ENCODE measurements at places on chromosomes 7 and 10. TPM values are rescaled to one million over a fixed set of nuclear protein-coding genes. Genes with fewer than 3 reads are reported as not detected.

GRCh38 chr10:46554166-46554781, 2.2 kb downstream of the GPRIN2 start:
- no peak overlapping the region for H3K27ac ChIP-seq
- DNase-seq = no peak
- no peaks in the 10 kb centered on the region for H3K36me3 ChIP-seq
- no peak overlapping the region for H3K4me3 ChIP-seq
- H3K27me3 ChIP-seq = peaks cover 64% of the 10 kb centered on the region
- H3K4me1 ChIP-seq = no peaks in the 10 kb centered on the region

DNA sequence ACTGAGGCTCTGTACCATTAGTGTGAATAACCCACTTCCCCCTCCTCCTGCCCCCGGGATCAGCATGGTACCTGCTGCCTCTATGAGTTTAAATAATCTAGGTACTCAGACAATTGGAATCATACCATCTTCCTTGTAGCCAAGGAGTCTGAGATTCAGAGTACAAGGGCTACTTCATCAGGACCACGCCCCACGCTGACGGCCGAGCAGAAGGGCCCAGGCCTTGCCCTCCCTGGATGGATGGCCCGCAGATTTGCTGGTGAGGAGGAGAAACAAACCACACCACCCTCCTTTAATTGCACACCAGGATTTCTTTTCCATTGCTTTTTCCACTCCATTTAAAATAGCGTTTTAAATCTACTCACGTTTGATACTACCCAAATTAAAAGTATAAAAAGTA, 649.9 kb upstream of the ADARB2 start:
- no peak for DNase-seq
- no peaks in the 10 kb centered on the region for H3K36me3 ChIP-seq
- H3K27me3 ChIP-seq = no peaks in the 10 kb centered on the region
- H3K27ac ChIP-seq = no peak overlapping the region

DNA sequence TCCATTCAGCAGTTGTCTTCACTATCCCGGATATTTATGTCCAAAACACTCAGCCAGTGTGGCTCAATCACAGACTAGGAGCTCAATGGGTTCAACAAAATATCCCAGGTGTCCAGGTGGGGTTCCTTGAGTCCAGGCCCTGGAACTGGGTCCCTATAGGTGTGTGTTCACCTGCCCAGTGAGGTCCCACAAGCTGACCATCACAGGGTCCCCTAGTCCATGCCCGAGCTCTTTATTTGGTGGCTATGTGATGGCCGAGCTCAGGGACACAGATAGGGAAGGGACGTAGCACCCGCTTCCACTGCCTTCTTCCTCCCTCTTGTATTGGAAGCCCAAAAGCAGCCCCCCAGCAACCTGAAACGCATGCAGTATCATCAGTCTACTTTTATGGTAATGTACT, 78.9 kb upstream of the DDC start:
- peaks cover 4% of the 10 kb centered on the region for H3K36me3 ChIP-seq
- DNase-seq = no peak
- H3K27ac ChIP-seq = no peak overlapping the region
- H3K4me3 ChIP-seq = no peak overlapping the region

DNA sequence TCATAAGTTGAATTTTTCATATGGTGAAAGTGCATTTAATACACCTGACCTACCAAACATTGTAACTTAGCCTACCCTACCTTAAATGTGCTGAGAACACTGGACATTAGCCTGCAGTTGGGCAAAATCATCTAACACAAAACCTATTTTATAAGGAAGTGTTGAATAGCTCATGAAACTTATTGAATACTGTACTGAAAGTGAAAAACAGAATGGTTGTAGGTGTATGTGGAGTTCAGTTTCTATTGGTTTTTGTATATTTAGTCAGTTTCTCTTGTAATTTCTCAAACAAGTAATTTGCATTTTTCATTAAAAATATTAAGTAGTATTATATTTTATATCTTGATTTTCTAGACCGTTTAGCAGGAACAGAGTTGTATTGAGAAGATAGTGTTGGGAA, 15.3 kb downstream of the CCDC7 start:
- no peak for DNase-seq
- H3K27me3 ChIP-seq = no peaks in the 10 kb centered on the region
- H3K27ac ChIP-seq = no peak overlapping the region
- no peak overlapping the region for H3K4me3 ChIP-seq

DNA sequence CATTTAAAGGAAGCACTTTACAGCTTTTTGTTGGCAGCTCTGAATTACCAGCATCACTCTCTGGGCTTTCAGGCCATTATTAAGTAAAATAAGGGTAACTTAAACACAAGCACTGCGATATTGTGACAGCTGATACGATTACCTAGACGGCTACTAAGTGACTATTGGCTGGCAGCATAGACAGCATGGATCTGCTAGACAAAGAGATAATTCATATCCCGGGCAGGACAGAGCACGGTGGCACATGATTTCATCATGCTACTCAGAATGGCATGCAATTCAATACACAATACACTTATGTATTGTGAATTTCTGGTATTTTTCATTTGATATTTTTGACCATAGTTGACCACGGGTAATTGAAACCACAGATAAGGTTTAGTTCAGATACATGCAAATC, 522.0 kb upstream of the LRRN3 start:
- H3K4me3 ChIP-seq = no peak overlapping the region
- peak overlapping the region; percentile 63 for H3K27ac ChIP-seq
- no peaks in the 10 kb centered on the region for H3K36me3 ChIP-seq
- peaks cover 12% of the 10 kb centered on the region for H3K4me1 ChIP-seq

- peak within 1 kb of the TSS; percentile 65 for H3K4me3 ChIP-seq
- peak; percentile 30 for DNase-seq
- H3K36me3 ChIP-seq = no peaks in the 10 kb centered on the region
Measured at GRCh38 chr10:61452655-61453641, at the start of gene TMEM26. Gene TMEM26 (minus strand): TSS chr10:61453381. CDS start chr10:61453081, 300 bp downstream.

GRCh38 chr10:75233444-75234016, 2.2 kb downstream of the COMTD1 start:
- no peak for DNase-seq
- no peaks in the 10 kb centered on the region for H3K27me3 ChIP-seq
- peaks cover 20% of the 10 kb centered on the region for H3K36me3 ChIP-seq
- H3K27ac ChIP-seq = peak overlapping the region; percentile 3
- no peak overlapping the region for H3K4me3 ChIP-seq

GRCh38 chr10:3398825-3399646, 226.5 kb upstream of the PITRM1 start:
- peaks cover 10% of the 10 kb centered on the region for H3K4me1 ChIP-seq
- no peak overlapping the region for H3K27ac ChIP-seq
- no peak for DNase-seq
- no peak overlapping the region for H3K4me3 ChIP-seq

DNA sequence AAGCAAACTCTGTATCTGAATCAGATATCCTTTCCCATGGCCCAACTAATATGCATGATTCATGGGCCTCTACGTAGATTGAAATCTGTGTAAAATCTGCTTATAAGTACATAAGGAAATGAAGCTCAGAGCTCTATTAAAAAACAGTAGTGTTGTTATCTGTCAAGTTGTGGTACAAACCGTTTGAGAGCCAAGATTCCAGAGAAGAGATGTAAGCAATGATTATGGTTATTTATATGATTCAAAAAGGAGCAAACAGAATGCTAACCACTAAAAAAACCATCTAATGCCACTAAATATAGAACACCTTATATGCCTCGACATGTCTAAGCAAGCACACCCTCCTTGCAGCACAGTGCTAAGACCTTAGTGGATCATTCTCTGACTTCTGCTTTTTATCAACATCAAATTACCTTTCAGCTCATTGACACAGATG, 26.6 kb downstream of the RPP38 start:
- H3K4me1 ChIP-seq = peaks cover 7% of the 10 kb centered on the region
- H3K36me3 ChIP-seq = peaks cover 13% of the 10 kb centered on the region
- H3K4me3 ChIP-seq = no peak overlapping the region

DNA sequence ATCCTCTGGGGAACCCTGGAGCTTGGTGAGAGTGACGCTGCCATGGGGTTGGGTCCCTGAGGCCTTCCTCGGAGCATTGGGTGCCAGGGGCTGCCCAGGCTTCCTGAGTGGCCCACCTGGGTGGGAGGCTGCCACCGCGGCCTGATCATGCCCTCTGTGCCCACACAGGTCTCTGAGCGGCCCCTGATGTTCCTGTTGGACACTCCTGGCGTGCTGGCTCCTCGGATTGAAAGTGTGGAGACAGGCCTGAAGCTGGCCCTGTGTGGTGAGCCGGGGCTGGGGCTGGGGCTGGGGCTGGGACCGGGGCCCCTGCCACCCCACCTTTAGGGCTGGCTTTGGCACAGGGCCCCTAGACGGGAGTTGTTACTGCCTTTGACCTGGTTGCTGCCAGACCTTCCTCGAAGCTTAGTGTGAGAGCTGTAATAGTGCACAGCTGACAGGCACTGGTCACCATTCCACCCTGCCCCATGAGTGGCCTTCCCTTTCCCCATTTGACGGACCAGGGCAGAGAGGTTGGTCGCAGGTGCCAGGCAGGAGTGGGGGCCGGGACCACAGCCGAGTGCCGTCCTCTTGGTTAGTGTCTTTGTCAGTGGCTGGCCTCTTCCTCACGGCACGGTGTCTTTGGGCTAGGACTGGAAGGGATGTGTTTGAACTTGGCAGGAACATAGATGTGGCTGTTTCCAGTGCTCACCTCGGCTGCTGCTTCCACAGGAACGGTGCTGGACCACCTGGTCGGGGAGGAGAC, 8.2 kb downstream of the MTG1 start:
- H3K27me3 ChIP-seq = no peaks in the 10 kb centered on the region
- peaks cover 4% of the 10 kb centered on the region for H3K4me1 ChIP-seq
- no peak overlapping the region for H3K27ac ChIP-seq
- no peak overlapping the region for H3K4me3 ChIP-seq
- peaks cover 51% of the 10 kb centered on the region for H3K36me3 ChIP-seq
- no peak for DNase-seq

DNA sequence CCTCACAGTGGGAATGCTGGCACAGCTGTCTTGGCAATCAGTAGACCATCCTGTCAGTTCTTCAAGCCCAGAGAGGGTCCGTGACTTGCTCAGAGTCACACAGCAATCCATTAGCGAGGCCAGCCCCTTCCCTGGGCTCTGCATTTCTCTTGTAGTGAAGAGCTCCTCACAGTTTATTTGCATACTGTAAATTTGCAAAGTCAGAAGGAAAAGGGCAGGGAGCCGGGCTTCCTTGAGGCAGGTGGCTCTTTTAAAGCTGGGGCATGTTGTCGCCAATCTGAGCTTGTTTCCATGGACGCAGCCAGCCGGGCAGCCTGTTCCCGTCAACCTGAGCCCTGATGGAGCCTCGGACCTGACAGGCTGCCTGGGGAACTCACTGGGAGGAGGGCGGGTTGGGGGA, 123.4 kb downstream of the CUX1 start:
- no peaks in the 10 kb centered on the region for H3K27me3 ChIP-seq
- H3K36me3 ChIP-seq = no peaks in the 10 kb centered on the region
- peaks cover 33% of the 10 kb centered on the region for H3K4me1 ChIP-seq
- no peak overlapping the region for H3K4me3 ChIP-seq

- H3K4me3 ChIP-seq = no peak overlapping the region
- 0 out of 2 replicates have a peak, but pooled peaks cover 1% of the 10 kb centered on the region for H3K36me3 ChIP-seq
- H3K4me1 ChIP-seq = 0 out of 2 replicates have a peak, but pooled peaks cover 2% of the 10 kb centered on the region
- H3K27ac ChIP-seq = peak overlapping the region; percentile 13
Measured at GRCh38 chr7:91082852-91083495, 181.3 kb upstream of the FZD1 start.

DNA sequence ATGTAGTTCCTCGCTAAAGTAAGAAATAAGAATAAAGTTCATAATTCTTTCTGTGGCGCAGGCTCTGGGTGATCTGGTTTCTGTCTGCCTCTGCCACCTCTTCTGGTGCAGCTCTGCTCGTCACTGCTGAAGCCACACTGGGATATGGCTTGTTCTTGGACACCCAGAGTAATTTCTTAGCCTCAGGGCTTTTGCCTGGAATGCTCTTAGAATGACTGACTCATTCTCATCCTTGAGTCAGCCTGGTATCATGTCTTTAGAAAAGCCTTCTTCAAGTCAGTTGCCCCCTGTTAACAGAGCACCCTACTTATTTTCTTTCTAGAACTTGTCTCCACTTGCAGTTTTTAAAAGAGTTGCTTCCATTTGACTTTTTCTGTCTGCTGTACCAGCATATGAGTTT, 2.0 kb downstream of the ZSCAN25 start:
- DNase-seq = peak; percentile 75
- H3K36me3 ChIP-seq = peaks cover 36% of the 10 kb centered on the region
- no peak overlapping the region for H3K27ac ChIP-seq
- H3K4me1 ChIP-seq = no peaks in the 10 kb centered on the region
- no peaks in the 10 kb centered on the region for H3K27me3 ChIP-seq

GRCh38 chr7:17632384-17632783, 307.9 kb downstream of the SNX13 start:
- no peak for DNase-seq
- no peak overlapping the region for H3K4me3 ChIP-seq
- no peaks in the 10 kb centered on the region for H3K36me3 ChIP-seq

- no peaks in the 10 kb centered on the region for H3K27me3 ChIP-seq
- no peaks in the 10 kb centered on the region for H3K36me3 ChIP-seq
- H3K27ac ChIP-seq = no peak overlapping the region
- no peaks in the 10 kb centered on the region for H3K4me1 ChIP-seq
- H3K4me3 ChIP-seq = no peak overlapping the region
- no peak for DNase-seq
Measured at GRCh38 chr10:120505056-120505455, 48.0 kb downstream of the PLPP4 start.

DNA sequence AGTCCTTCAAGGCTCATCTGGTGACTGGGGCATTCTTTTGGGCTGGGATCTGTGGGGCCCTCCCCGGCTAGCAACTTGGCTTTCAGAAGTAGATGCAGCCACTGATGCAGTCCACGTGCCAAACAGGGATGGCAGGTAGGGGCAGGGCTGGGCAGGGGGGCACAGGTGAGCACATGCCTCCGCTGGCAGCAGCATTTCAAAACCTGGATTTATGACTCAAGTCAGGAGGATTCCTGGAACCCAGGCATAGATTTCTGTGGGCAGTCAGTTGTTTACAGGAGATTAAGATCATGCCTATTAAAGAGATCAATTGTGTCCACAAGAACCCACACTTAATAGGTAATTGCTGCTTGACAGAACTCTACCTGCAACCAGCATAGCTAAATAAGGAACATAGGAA, 839 bp upstream of the HABP2 start:
- no peaks in the 10 kb centered on the region for H3K4me1 ChIP-seq
- no peak for DNase-seq
- H3K27me3 ChIP-seq = no peaks in the 10 kb centered on the region
- no peaks in the 10 kb centered on the region for H3K36me3 ChIP-seq
- no peak overlapping the region for H3K4me3 ChIP-seq
- no peak overlapping the region for H3K27ac ChIP-seq

- no peaks in the 10 kb centered on the region for H3K4me1 ChIP-seq
- H3K27me3 ChIP-seq = no peaks in the 10 kb centered on the region
- no peaks in the 10 kb centered on the region for H3K36me3 ChIP-seq
- H3K27ac ChIP-seq = no peak overlapping the region
Measured at GRCh38 chr7:36794689-36795088, 70.4 kb upstream of the AOAH start.

- H3K4me1 ChIP-seq = peaks cover 15% of the 10 kb centered on the region
- no peak overlapping the region for H3K4me3 ChIP-seq
- no peaks in the 10 kb centered on the region for H3K36me3 ChIP-seq
- no peaks in the 10 kb centered on the region for H3K27me3 ChIP-seq
Measured at GRCh38 chr10:71274901-71275796, 43.9 kb upstream of the SLC29A3 start.

Gene MRPS24
- 151 TPM for total RNA-seq

Gene UCN3
- total RNA-seq = not detected

Gene SORBS1
- total RNA-seq = 0.18 TPM

Gene FAM24B
- 1.6 TPM for total RNA-seq

Gene ZRANB1
- total RNA-seq = 24.7 TPM

Gene PDAP1
- total RNA-seq = 40.3 TPM

Gene GFRA1
- total RNA-seq = 8.6 TPM

Gene FAM25C
- not detected for total RNA-seq

Gene FMC1
- 6.4 TPM for total RNA-seq

Gene IDI2
- total RNA-seq = not detected

All from IMR-90 (cell line).